Calu3 (cell line): ENCODE measurements at places on chromosomes 7 and 10. TPM values are rescaled to one million over a fixed set of nuclear protein-coding genes. Genes with fewer than 3 reads are reported as not detected.

- no peak for DNase-seq
These were observed 590.9 kb upstream of the ANKRD30A start for GRCh38 chr10:36534471-36535002.

GRCh38 chr7:36272567-36273269 lies 116.9 kb upstream of the ANLN start:
- peak; percentile 86 for DNase-seq

GRCh38 chr7:12158334-12159060 lies 52.6 kb upstream of the TMEM106B start:
- no peak for DNase-seq

DNA sequence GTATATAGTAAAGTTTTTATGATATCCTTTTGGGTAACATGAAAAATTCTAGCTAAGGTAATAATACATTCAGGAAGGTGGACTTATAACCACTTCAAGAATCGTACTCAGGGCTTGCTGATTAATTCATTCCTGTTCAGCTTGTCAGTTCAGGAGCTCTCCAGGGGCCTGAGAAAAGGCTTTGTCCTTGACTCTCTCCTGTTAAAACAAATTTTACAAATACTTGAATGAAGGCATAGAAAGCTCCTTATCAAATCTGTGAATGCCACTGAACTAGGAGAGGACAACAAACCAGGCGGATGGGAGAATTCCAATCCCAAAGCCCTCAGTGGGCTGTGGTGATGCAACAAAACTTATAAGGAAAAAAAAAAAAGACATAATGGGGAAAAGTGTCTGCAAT lies 354.5 kb upstream of the ZMIZ1 start:
- no peak for DNase-seq

DNA sequence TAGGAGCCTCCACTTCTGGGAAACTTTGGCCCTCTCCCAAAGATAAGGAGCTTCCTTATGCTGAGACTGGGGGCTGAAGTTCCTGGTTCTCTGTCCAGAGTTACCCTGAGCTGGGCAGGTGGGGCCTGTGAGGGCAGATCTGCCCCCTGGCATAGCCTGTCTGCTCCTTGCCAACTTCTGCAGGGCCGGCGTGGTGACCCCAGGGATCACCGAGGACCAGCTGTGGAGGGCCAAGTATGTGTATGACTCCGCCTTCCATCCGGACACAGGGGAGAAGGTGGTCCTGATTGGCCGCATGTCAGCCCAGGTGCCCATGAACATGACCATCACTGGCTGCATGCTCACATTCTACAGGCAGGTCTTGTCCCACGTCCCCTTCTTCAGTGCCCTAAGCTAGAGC lies 4.3 kb downstream of the SFXN3 start:
- DNase-seq = no peak

GRCh38 chr7:33918438-33919143 lies 13.3 kb downstream of the BMPER start:
- no peak for DNase-seq

DNA sequence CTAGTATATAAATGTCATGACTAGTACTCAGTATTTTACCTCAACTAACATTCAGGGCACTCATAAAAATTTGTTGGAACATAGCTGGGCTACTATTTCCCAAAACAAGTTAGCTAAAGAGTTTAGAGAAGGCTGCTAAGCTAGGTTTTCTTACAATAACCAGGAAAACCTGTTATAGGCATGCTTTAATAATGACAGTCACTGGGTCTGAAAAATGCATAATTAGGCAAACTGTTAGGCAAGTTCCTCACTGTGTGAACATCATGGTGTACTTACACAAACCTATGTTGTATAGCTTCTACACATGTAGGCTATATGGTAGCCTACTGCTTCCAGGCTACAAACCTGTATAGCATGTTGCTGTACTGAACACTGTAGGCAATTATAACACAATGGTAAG lies 79.0 kb downstream of the DNAJC1 start:
- no peak for DNase-seq

- no peak for DNase-seq
These were observed 118.7 kb downstream of the C10orf105 start for GRCh38 chr10:71600849-71601248.

DNA sequence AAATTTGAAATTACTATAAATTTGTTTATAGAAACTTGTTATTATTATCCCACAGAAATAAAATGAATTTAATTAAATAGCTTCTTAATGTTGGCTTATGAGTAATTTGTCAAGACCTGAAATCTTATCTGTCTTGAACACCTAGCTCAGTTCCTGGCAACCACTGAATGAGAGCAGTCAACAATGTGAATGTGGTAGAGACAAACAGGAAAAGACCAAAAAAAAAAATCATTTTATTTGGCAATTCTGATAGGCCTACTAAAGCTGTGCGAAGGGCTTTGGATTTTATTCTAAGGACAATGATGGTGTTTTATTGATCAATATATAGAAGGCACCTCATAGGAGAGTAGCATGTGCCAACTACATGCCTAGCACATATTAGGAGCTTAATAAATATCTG lies 127.8 kb upstream of the RSU1 start:
- no peak for DNase-seq

DNA sequence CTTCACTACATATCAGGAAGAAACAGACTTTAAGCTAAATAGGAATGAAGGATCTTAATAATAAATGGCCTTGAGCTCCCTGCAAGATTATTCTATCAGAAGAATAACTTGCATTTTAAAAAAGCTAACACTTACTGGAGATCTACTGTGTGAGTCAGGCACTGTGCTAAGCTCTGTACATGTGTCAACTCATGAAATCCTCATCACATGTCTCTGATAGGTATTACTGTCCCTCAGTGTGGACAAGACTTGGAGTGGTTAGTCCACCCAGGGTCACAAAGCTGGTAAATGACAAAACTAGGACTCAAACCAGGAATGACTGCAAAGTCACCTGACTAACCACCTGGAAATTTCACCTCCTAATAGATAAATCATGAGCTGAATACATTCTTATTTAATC lies 57.1 kb upstream of the KCTD7 start:
- no peak for DNase-seq

DNA sequence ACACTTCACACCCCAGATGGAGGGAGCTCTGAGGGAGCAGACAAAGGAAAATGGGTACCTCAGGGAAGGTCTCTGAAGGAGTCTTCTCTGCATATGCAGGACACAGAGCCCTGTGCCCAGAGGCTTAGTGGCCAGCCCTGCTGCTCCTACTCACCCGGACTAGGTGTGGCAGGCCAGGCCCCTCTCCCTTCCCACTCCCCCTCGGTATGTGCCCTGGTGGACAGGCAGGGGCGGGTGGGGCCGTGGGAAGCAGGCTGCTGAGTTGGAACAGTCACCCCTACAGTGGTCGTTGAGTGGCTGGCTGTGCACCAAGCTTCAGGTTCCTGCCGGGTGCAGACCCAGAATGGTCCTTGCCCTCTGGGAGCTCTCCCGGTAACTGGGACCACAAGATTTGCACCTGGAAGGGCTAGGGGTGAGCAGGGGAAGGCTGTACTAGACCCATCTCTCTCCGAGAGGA lies 68.6 kb downstream of the ZMIZ1 start:
- no peak for DNase-seq

DNA sequence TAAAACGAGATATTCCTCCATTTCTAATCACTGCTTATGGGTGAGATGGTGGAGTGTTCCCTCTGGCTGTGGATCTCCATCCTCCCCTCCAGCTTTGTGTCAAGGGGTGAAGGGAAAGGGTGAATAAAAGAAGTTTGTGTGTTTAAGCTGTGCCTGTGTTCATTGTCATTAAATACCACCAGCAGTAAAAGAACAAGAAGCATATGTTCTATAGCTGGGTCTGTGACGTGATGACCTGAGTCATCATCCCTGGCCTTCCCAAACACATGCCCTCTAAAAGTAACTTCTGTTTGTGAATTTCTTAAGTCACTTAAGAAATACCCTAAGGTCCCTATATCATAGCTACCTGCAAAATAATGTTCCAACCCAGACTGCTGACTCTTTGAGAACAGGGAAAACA lies 104.9 kb downstream of the PPP1R17 start:
- no peak for DNase-seq

- DNase-seq = no peak
These were observed 333.3 kb downstream of the PRPF18 start for GRCh38 chr10:13920031-13920430.

GRCh38 chr7:44622342-44623151 lies 16.1 kb downstream of the OGDH start:
- no peak for DNase-seq

DNA sequence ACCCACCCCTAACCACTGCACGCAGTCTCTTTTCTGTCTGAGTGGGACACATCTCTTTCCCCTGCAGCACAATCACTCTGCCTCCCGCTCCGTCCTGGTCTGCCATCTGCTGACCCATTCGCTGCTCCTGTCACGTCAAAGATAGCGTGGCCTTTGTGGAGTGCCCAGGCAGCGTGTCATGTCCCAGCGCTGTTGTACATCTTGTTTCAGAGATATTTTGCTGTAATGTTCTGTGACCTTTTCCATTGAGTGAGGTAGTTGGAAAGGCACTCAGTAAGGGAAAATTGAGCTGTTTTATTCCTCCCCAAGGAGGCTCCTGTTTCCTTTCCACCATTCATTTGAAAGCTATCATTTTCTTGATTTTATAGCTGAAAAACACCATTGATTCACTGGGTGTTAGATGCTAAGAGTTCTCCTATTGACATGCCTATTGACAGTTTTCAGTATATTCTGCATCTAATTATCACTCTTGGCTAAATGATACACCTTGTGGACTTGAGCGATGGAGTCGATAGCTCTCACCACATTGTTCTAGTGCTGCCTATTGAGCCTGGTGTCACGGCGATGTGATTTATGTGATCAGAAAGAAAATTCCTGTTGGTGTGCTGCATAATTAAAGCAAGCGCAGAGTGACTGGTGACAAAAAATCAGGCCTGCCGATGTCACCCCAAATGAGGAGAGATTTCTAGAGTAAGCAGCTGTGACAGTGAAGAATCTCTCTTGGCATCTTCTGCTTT lies 372.6 kb downstream of the LRMDA start:
- no peak for DNase-seq

DNA sequence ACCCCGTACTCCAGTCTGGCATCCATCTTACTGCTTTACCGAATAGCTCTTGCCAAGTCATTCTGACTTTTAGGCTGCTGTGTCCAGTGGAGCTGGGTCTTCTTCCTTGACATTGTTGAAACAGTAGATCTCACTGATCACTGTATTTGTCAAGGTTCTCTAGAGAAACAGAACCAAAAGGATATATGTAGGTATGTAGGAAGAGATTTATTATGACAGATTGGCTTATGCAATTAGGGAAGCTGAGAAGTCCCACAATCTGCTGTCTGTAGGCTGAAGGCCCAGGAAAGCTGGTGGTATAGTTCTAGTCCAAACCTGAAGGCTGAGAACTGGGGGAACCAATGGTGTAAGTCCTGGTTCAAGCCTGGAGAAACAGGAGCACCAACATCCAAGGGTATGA lies 12.1 kb upstream of the PRRT4 start:
- no peak for DNase-seq

DNA sequence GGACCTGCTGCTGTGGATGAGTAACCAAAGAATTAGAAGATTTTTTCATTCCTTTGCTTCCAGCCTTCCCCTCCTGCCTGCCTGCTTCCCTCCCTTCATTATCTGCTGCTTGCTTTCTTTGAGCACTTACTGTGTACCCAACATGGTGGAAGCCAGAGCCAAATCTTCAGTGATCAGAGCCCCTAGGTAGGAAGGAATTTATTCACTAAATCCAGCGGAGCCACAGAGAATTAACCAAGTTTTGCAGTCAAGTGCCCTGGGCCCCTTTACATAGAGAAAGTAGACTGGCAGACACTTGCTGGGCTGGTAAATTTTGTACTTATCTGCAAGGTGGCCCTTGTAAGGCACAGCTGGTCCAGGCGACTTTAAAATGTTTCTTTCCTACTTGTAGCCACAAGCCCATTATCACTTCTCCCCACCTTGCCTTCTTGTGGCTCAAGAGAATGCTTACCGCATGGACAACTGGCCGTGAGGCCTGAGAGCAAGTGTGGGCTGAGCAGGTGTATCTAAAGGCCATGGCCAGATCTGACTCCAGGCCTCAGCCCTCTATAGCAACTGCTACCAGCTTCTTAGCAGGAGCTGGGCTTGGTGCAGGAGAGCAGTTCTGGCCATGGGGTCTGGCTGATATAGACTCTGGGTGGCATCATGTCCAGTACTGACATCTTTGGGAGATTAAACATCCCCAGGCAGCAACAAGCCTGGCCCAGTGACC lies 11.1 kb downstream of the UNC5B start:
- DNase-seq = no peak

- DNase-seq = no peak
These were observed 137.0 kb downstream of the GLCCI1 start for GRCh38 chr7:8105449-8106095.

DNA sequence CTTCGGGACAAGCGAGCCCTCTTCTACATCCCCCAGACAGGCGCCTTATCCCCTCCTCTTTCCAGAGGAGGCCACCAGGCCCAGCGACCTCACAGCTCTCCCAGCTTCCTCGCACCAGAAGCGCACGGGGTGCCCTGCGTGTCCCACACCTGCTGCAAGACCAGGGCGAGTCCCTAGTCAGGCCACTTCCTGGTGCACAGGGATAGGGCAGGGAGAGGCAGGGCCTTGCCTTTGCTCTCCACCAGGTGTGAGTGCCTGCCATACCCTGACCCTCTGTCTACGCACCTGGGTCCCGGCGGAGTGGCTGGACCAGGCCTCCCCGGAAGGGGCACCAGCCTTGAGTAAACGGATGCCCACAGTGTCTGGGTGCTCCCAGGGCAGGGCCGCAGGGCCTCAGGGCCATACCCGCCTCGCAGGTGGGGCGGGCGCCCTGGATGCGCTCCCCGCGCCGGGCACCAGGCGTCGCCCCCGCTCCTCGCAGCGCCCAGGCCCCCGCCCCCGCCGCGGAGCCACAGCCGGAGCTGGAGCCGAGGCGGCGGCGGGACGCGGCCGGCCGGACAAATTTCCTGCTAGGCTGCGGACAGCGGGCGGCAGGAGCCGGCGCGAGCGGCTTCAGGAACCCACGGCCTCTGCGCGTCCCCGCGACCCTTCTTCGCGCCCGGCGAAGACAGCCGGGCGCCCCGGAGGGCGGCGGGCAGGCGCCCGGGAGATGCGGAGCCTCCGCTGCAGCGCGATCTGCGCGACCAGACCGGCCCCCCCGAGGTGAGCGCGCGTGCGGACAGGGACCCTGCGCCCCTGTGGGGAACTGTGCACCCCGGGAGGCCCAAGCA lies at the start of gene PTPRE:
PTPRE (plus strand) TSS at position 556 of the 830 bp plus-strand sequence. CDS start 133,779 bp downstream, outside the sequence.
- peak; percentile 86 for DNase-seq

DNA sequence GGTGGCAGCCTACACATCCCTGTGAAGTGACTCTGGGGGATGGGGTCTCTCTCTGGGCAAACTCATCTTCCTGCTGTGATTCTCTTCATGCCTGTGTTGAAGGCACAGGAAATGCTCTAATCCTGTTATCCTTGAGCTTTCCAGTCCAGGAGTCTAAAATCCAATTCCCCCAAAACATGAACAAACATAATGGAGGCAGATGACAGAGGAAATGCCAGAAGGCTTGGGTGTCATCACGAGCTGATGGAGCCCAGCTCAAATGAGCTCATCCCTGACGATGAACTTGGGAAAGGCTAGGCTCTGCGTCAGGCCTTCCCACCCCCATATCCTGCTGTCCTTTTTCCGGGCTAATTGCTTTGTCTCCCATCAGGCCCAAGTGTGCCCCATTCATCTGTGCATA lies 165.9 kb upstream of the PODXL start:
- DNase-seq = no peak

GRCh38 chr7:149422162-149422913 lies 38.5 kb downstream of the ZNF777 start:
- peak; percentile 86 for DNase-seq

Gene TMEM130
- total RNA-seq = not detected in 2 replicates

Gene SFRP4
- total RNA-seq = not detected in 2 replicates

Gene EPHA1
- total RNA-seq = 21.6 and 23.6 TPM in 2 replicates

Gene MMD2
- total RNA-seq = not detected in 2 replicates
